Endothelial cell (in vitro differentiated cells): ENCODE measurements at places on chromosomes 4 and X. TPM values are rescaled to one million over a fixed set of nuclear protein-coding genes. Genes with fewer than 3 reads are reported as not detected.

The AP1AR gene
- 15.7 TPM for total RNA-seq

DNA sequence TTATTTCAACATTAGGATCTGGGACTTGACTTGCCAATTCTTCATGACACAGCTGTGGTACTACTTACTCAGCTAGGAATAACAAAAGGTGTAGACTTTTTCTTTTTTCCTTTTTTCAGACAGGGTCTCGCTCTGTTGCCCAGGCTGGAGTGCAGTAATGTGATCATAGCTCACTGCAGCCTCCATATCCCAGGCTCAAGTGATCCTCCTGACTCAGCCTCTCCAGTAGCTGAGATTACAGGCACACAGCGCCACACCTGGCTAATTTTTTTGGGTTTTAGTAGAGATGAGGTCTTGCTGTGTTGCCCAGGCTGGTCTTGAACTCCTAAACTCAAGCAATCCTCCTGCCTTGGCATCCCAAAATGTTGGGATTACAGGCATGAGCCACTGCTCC is 16.3 kb downstream of the NOA1 start:
- peaks cover 10% of the 10 kb centered on the region for H3K36me3 ChIP-seq
- no peak for DNase-seq
- H3K27ac ChIP-seq, result no peak overlapping the region
- H3K27me3 ChIP-seq, result no peaks in the 10 kb centered on the region
- H3K4me3 ChIP-seq, result no peak overlapping the region

The INPP4B gene
- 4.9 TPM for total RNA-seq

The STK32B gene
- total RNA-seq, result 0.56 TPM

- DNase-seq, result no peak
- H3K4me3 ChIP-seq, result no peak overlapping the region
- no peaks in the 10 kb centered on the region for H3K27me3 ChIP-seq
- no peaks in the 10 kb centered on the region for H3K4me1 ChIP-seq
- H3K27ac ChIP-seq, result no peak overlapping the region
Observed at GRCh38 chrX:153681175-153681574, 6.6 kb upstream of the SLC6A8 start.

GRCh38 chr4:133869486-133869885 is 332.1 kb downstream of the PABPC4L start:
- DNase-seq, result no peak
- no peaks in the 10 kb centered on the region for H3K4me1 ChIP-seq
- H3K27ac ChIP-seq, result no peak overlapping the region
- no peak overlapping the region for H3K4me3 ChIP-seq
- H3K36me3 ChIP-seq, result no peaks in the 10 kb centered on the region

The KDR gene
- total RNA-seq, result 924 TPM

The ARMCX1 gene
- 35.2 TPM for total RNA-seq

DNA sequence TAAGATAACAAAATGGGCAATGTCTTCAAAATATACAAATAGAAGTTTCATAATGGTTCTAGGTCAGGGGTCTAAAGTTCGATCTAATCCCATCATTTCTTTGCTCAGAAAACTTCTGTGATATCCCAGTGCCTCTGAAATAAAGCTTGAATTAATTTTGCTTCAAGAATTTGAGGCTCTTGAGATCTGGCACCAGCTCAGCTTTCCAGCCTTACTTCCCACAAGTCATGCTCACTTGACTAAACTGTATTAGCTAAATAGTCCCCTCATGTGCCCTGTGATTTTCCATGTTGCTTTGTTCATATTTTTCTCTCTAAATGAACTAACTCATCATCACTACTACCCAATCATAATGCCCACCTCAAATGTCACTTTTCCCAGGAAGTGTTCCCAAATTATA is 50.8 kb upstream of the MBNL3 start:
- H3K4me1 ChIP-seq, result no peaks in the 10 kb centered on the region
- no peak overlapping the region for H3K4me3 ChIP-seq
- no peak for DNase-seq
- no peak overlapping the region for H3K27ac ChIP-seq
- no peaks in the 10 kb centered on the region for H3K36me3 ChIP-seq

The ASB5 gene
- not detected for total RNA-seq

DNA sequence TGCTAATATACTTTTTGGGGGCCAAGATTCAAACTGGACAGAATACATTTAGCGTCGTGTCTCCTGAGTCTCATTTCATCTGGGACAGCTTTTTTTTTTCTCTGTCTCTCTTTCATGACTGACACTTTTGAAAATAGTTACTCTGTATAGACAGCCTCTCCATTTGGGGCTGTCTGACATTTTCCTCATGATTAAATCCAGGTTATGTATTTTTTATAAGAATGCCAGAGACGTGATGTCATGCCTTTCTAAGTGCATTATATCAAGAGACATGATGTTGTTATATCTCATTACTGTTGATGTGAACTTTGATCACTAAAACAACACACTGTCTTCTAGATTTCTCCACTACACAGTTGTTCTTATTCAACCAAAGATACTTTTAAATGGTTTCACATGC is 199.0 kb downstream of the BANK1 start:
- no peak overlapping the region for H3K4me3 ChIP-seq
- H3K27me3 ChIP-seq, result no peaks in the 10 kb centered on the region
- no peaks in the 10 kb centered on the region for H3K4me1 ChIP-seq

The GLRA2 gene
- not detected for total RNA-seq

DNA sequence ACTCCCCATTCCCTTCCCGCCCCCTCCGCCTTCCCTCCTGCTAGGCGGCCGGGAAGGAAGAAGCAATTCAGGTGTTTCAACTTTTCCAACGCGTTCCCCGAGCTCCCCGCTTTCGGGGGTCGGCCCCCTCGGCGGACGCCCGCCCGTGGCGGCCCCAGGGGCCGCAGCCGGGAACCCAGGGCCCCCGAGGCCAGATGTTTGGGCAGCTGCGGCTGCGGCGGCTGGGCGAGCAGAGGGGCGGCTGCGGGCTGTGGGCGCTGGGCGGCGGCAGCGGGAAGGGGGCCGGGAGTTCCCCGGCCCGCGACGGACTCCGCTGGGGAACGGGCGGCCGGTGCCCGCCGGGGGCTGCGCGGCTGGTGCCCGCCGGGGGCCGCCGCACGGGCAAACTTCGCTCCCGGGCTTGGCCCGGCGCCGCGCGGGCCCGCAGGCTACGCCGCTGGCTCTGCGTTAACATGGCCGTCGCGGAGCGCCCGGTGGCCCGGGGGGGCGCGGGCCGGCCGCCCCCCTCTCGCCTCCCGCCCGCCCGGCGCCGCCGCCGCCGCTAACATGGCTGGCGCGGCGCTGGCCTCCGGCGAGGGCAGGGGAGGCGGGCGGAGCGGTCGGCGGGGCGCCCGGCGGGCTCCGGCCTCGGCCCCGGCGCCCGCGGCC is 510 bp downstream of the HMGB3 start:
- no peak overlapping the region for H3K4me3 ChIP-seq
- no peak overlapping the region for H3K27ac ChIP-seq
- H3K36me3 ChIP-seq, result peaks cover 15% of the 10 kb centered on the region
- H3K4me1 ChIP-seq, result peaks cover 12% of the 10 kb centered on the region

GRCh38 chr4:168524006-168524405 is 27.2 kb downstream of the PALLD start:
- H3K36me3 ChIP-seq, result no peaks in the 10 kb centered on the region
- no peaks in the 10 kb centered on the region for H3K27me3 ChIP-seq
- no peak overlapping the region for H3K27ac ChIP-seq
- no peaks in the 10 kb centered on the region for H3K4me1 ChIP-seq
- no peak for DNase-seq

DNA sequence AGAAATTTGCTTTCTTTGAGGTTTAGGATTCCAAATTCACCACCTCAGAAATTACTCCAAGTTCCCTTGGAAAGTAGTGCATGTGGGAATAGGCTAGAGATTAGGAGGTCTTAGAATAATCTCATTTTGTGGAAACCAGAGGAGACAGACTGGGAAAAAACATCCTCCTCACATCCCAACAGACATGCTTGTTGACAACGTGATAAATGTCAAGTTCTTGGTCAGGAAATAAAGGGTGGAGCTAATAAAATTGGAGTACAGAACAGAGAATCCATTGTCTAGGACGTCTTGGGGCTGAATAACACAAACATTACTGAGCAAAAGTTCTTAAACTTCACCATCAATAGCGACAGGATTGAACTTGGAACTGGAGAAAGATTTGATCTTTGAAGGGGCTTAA is 233.4 kb downstream of the PABPC4L start:
- H3K27me3 ChIP-seq, result peaks cover 2% of the 10 kb centered on the region
- no peak overlapping the region for H3K27ac ChIP-seq
- H3K4me1 ChIP-seq, result no peaks in the 10 kb centered on the region

DNA sequence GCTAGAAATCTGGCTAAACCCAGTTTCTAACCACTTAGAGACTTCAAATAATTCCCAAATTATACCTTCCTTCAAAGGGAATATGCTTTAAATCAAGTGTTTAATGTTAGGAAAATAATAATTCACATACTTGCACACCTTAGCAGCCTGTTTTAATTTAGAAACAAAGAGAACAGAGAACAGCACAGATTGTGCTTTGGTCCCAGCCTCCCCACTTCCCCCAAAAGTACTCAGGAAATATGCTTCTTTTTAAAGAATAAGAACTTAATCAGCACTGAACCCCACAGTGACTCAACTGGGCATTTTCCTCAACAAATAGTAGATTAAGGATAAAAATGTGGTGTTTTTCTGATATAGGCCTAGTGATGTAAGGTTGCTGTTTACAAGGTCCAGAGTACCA is 295.8 kb downstream of the GBA3 start:
- DNase-seq, result no peak
- H3K27ac ChIP-seq, result no peak overlapping the region
- H3K36me3 ChIP-seq, result no peaks in the 10 kb centered on the region
- H3K27me3 ChIP-seq, result no peaks in the 10 kb centered on the region
- H3K4me1 ChIP-seq, result peaks cover 5% of the 10 kb centered on the region

The AWAT2 gene
- not detected for total RNA-seq

DNA sequence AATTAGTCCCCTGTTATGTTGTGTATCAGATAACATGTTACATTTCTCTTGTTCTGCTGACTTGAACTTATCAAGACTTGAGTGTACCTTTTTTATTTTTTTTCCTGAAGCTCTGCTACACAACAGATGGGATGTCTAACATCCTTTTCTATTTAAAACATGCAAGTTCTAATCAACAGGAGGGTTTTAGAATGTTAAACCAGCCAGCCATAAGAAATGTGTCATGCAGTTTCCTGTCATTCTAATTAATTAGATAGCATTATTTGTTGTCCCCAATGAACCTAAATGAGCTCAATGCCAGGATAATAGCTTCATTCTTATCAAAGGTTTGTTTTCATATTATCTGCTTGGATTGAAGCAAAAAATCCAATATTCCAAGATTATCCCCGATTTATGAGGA is 958.2 kb downstream of the PCDH7 start:
- no peak for DNase-seq
- no peak overlapping the region for H3K27ac ChIP-seq
- no peak overlapping the region for H3K4me3 ChIP-seq
- H3K27me3 ChIP-seq, result no peaks in the 10 kb centered on the region

- H3K4me3 ChIP-seq, result peak overlapping the region; percentile 7
- H3K27ac ChIP-seq, result peak overlapping the region; percentile 18
- DNase-seq, result no peak
- H3K36me3 ChIP-seq, result peaks cover 23% of the 10 kb centered on the region
- H3K4me1 ChIP-seq, result peaks cover 16% of the 10 kb centered on the region
- H3K27me3 ChIP-seq, result peaks cover 14% of the 10 kb centered on the region
Observed at GRCh38 chr4:73098713-73099112, 29.2 kb upstream of the COX18 start.

The SLC9B1 gene
- 1.6 TPM for total RNA-seq
